ENCODE measurements at places on chromosomes 3 and 15. TPM values are rescaled to one million over a fixed set of nuclear protein-coding genes. Genes with fewer than 3 reads are reported as not detected.
A peak's percentile ranks its signal among the peaks of the same experiment; 100 is the strongest.

Gene GOLGA8F
- polyA plus RNA-seq, result not detected

Gene MYO5C
- polyA plus RNA-seq, result 12.8 TPM

Gene MINAR1
- polyA plus RNA-seq, result 0.99 TPM

Gene ADAMTS17
- polyA plus RNA-seq, result 3.7 TPM

- H3K36me3 ChIP-seq, result peaks cover 9% of the 10 kb centered on the region
- H3K27ac ChIP-seq, result no peak overlapping the region
- DNase-seq, result peak; percentile 5
Measured at GRCh38 chr3:98812851-98813374, 49.8 kb downstream of the ST3GAL6 start.

DNA sequence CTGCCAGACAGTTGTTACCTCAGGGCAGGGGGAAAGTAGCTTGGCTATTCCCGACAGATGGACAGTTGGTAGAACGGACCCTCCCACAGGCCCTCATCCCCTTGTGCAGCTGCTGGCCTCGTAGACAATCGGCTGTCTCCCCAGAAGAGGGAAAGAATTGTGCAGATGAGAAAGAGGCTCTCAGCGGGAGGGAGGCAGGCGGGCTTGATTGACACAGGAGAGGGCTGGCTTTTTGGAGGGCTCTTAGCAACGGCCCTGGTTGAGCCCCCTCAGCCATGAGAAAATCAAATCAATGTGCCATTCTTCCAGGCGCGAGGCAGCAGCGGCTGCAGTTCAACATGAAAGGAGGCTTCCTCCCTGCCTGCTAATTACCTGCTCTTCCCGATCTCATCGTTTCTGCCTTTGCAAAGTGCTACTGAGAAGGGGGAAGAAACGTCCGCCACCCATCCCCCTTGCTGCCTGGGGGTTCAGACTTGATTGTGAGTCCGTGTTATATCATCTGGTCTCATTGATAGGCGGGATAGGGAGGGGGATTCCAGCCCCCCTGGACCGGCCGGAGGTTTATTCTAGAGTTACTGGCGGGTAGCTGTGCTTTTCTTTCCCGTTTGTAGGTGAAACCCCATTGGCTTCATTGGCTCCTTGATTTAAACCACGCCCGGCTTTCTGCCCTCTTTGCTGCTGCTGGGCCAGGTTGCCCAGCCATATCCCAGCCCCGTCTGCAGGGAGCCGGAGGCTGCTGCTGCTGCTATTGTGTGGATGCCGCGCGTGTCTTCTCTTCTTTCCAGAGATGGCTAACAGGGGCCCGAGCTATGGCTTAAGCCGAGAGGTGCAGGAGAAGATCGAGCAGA lies at the start of gene TAGLN3:
Gene TAGLN3, plus strand, starts transcription at position 287 of the 848 bp plus-strand sequence. Its CDS starts 501 bp downstream, at position 788.
- no peak for DNase-seq
- H3K4me1 ChIP-seq, result peaks cover 8% of the 10 kb centered on the region
- H3K4me3 ChIP-seq, result peak within 1 kb of the TSS; percentile 27
- peaks cover 17% of the 10 kb centered on the region for H3K27me3 ChIP-seq

DNA sequence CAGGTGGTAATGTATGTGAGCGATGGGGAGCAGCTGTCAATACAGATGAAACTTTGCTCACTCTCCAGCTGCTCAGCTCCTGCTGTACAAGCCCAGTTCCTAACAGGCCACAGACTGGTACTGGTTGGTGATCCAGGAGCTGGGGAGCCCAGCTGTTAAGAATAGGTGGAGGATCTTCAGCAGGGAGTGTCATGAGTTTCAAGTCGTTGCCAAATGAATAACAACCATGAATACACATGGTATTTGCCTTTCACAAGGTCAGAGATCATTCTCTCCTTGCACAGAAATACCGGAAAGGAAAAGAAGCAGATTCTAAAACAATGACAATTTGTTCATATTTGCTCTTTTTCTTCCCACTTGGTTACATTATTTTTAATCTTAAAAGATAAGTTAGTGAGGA lies 5.1 kb downstream of the PLSCR1 start:
- no peaks in the 10 kb centered on the region for H3K27me3 ChIP-seq
- DNase-seq, result peak; percentile 42
- H3K36me3 ChIP-seq, result peaks cover 4% of the 10 kb centered on the region
- peak overlapping the region; percentile 3 for H3K27ac ChIP-seq
- peaks cover 16% of the 10 kb centered on the region for H3K4me1 ChIP-seq

- no peak for DNase-seq
- no peak overlapping the region for H3K4me3 ChIP-seq
- H3K36me3 ChIP-seq, result no peaks in the 10 kb centered on the region
- H3K4me1 ChIP-seq, result no peaks in the 10 kb centered on the region
Measured at GRCh38 chr3:8421267-8421666, 80.4 kb upstream of the LMCD1 start.

DNA sequence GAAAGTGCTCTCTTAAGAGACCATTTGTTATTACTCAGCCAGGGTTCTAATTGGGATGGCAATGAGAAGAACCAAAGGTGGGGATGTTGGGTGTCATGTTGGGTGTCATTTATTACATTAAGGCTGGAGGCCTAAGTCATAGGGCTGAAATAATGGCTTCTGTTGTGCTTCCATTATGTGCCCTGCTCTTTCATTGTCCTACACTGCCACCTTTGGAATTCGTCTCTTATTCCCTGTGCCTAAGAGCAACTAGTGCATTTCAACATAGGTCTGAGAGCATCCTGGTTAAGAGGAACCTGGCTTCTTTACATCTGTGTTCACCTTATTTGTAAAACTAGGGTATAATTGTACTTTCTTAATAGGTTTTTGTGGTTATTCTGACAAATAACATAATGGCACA lies 32.2 kb downstream of the RIOX2 start:
- no peaks in the 10 kb centered on the region for H3K4me1 ChIP-seq
- H3K27ac ChIP-seq, result no peak overlapping the region
- no peaks in the 10 kb centered on the region for H3K27me3 ChIP-seq
- DNase-seq, result no peak
- H3K4me3 ChIP-seq, result no peak overlapping the region

DNA sequence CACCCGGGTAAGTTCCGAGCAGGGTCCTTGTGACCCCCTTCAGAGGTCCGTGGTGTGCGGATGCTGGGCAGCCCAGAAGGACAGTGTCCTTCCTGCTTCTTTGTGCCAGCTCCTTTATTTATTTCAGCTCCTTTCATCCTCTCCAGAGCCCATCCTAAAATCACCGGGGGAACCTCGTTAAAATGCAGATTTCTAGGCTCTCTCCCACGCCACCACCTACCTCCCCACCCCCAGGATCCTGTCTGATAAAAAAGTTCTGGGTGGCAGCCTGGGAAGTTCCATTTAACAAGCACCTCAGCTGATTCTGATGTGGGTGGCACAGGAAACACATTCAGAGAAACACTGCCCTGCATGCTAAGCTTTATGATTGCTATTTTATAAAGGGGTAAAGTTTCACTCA lies 12.5 kb upstream of the IGF1R start:
- no peaks in the 10 kb centered on the region for H3K27me3 ChIP-seq
- no peak overlapping the region for H3K27ac ChIP-seq
- no peaks in the 10 kb centered on the region for H3K4me1 ChIP-seq
- no peak overlapping the region for H3K4me3 ChIP-seq
- DNase-seq, result no peak
- no peaks in the 10 kb centered on the region for H3K36me3 ChIP-seq

- H3K27ac ChIP-seq, result no peak overlapping the region
- peaks cover 17% of the 10 kb centered on the region for H3K4me1 ChIP-seq
- DNase-seq, result no peak
- H3K27me3 ChIP-seq, result no peaks in the 10 kb centered on the region
Measured at GRCh38 chr15:42151736-42152135, 4.7 kb downstream of the PLA2G4F start.
